ENCODE measurements at places on chromosomes 3 and 15.

DNA sequence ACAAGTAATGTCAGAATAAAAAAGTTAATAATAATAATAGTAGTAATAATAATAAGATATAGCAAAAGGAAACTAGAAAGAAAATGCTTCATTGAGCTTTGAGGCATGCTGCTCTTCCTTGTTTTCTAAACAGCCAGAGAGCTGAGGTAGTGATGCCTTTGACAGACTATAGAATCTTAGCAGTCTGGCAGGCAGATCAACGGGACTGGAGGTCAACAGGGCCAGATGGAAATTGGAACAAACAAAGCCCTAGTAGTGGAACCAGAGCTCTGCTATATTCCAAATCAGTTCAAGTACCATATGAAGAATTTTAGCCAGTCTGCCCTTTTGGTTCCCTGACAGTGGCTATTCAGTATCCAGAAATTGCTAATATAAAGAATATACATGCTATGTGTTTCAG is 278.6 kb downstream of the NLGN1 start:
- DNase-seq, result no peak

DNA sequence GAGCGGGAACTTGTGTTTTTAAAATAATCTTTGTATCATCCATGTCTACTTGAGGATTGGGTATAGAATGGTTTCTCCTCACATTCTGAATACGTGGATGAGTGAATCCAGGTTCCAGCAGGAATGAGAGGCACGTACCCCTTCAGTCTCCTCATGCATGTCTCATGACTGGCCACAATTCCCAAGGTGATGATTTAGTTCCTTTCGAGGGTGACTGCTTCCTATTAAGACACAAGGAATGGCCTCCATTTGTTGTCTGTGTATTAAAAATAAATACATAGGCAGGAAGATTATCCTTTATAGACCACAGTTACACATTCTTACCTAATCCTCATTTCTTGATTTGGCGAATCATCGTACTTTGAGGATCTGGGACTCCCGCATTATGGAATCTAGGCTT is 217.0 kb upstream of the LRIG1 start:
- no peak for DNase-seq

DNA sequence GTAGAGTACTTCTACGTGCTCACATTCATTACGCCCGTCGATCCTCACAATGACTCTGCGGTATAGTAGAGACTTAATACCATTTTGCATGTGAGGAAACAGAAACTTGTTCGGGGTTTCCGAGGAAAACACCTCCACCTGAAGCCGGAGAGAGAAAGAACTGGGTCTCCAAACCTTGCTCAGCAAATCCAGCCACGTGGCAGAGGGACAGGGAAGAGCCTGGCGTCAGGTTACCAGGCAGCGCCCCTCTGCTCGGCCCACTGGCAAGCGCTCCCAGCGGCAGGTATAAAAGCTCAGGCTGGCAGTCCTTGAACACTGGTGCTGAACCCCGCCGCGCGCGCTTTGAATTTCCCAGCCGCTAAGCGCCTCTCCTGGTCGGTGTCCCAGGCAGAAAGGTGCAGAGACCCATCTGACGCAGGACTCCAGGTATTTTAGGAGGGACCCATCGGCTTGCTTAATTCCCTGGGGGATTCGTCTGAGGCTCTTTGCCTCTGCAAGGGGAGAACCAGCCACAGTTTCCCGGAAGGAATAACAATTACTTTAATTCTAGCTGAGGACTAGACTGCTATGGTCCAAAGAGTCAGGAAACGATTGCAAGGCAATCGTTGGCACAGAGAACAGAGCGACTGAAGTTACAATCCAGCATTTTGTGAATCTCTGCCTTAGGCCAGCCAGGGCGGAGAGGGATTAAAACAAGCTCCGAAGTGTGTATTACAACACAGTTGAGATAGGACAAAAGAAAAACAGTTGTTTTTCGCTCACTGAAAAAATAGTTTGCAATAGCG is at the start of gene C2CD4A:
Gene C2CD4A, plus strand, starts transcription at position 315 of the 785 bp plus-strand sequence. CDS start 637 bp downstream, outside the sequence.
- DNase-seq, result peak; percentile 77

GRCh38 chr3:43624619-43625305 is 3.0 kb upstream of the ANO10 start:
- DNase-seq, result no peak

DNA sequence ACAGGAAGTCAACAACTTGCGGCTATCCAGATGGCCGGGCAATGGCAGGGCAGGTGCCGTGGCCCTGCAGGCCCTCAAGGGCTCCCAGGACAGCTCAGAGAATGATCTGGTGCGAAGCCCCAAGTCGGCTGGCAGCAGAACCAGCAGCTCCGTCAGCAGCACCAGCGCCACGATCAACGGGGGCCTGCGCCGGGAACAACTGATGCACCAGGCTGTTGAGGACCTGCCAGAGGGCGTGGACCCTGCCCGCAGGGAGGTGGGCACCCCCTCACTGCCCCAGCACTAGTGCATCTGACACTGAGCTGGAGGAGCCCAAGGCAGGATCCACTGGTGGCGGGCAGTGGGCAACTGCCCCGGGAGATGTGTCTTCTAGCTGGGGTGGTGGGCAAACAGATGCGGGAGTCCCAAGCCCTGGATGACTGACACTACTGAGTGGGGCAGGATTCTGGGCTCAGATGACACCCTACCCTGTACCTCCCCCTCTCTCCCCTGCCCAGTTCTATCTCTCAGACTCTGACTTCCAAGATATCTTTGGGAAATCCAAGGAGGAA is 15.9 kb downstream of the VILL start:
- no peak for DNase-seq
